ENCODE measurements at places on chromosomes 7 and 10. TPM values are rescaled to one million over a fixed set of nuclear protein-coding genes. Genes with fewer than 3 reads are reported as not detected.

The FIS1 gene
- polyA plus RNA-seq, result 161 TPM

The MYL10 gene
- not detected for polyA plus RNA-seq

The NEUROD6 gene
- polyA plus RNA-seq, result not detected

The MRLN gene
- polyA plus RNA-seq, result not detected

The SH2D4B gene
- polyA plus RNA-seq, result 0.03 TPM

The BAMBI gene
- polyA plus RNA-seq, result 23.2 TPM

The PNLIP gene
- not detected for polyA plus RNA-seq

The ZNF488 gene
- polyA plus RNA-seq, result 8.3 TPM

The ECHDC3 gene
- 6.1 TPM for polyA plus RNA-seq

The AKR1D1 gene
- not detected for polyA plus RNA-seq

The MRC1 gene
- 0.01 TPM for polyA plus RNA-seq

The NEUROG3 gene
- not detected for polyA plus RNA-seq

The NACAD gene
- polyA plus RNA-seq, result 0.30 TPM

The DGKB gene
- not detected for polyA plus RNA-seq

The CLEC5A gene
- polyA plus RNA-seq, result not detected

The TAS2R39 gene
- not detected for polyA plus RNA-seq

The SYT15 gene
- polyA plus RNA-seq, result 2.8 TPM

The STEAP2 gene
- polyA plus RNA-seq, result 6.4 TPM

The TACC2 gene
- 83.3 TPM for polyA plus RNA-seq

The OR2A7 gene
- not detected for polyA plus RNA-seq

The COL1A2 gene
- polyA plus RNA-seq, result not detected

The PDGFA gene
- polyA plus RNA-seq, result 14.9 TPM

The TUBAL3 gene
- polyA plus RNA-seq, result 0.37 TPM

The LOXL4 gene
- polyA plus RNA-seq, result 2.0 TPM

The LRRD1 gene
- not detected for polyA plus RNA-seq

The WDFY4 gene
- polyA plus RNA-seq, result not detected

The THSD7A gene
- polyA plus RNA-seq, result 5.7 TPM

The ATXN7L1 gene
- polyA plus RNA-seq, result 5.0 TPM

The RPEL1 gene
- polyA plus RNA-seq, result 0.20 TPM

The ZNF467 gene
- 4.1 TPM for polyA plus RNA-seq

The ENKUR gene
- polyA plus RNA-seq, result 0.30 TPM

The LCOR gene
- 4.8 TPM for polyA plus RNA-seq

The NRG3 gene
- polyA plus RNA-seq, result not detected

The LRRC18 gene
- not detected for polyA plus RNA-seq

The LMOD2 gene
- polyA plus RNA-seq, result not detected

The ZNF853 gene
- 1.6 TPM for polyA plus RNA-seq

The TSPAN12 gene
- 0.41 TPM for polyA plus RNA-seq

The EPHA1 gene
- polyA plus RNA-seq, result not detected

The MACC1 gene
- not detected for polyA plus RNA-seq

The TMEM229A gene
- polyA plus RNA-seq, result not detected

The SEMA3A gene
- 4.2 TPM for polyA plus RNA-seq

The TAS2R5 gene
- polyA plus RNA-seq, result 1.4 TPM

The FXYD4 gene
- polyA plus RNA-seq, result not detected

The SLC18A3 gene
- not detected for polyA plus RNA-seq

The PRF1 gene
- polyA plus RNA-seq, result not detected

The CUBN gene
- polyA plus RNA-seq, result 0.04 TPM

The FBXO24 gene
- polyA plus RNA-seq, result 0.13 TPM

The BAIAP2L1 gene
- polyA plus RNA-seq, result 39.4 TPM

The CYTH3 gene
- 22.0 TPM for polyA plus RNA-seq

The ADCYAP1R1 gene
- polyA plus RNA-seq, result not detected

The PHF14 gene
- 32.2 TPM for polyA plus RNA-seq

The CHAT gene
- polyA plus RNA-seq, result not detected

The SFTPA1 gene
- not detected for polyA plus RNA-seq

The PSD gene
- polyA plus RNA-seq, result 0.75 TPM

Measured in A549 (cell line).